Stimulated activated CD8-positive, alpha-beta memory T cell treated with anti-CD3 and anti-CD28 coated beads, Interleukin-7, amount 100 ng/mL, for 4 hours (primary cell): ENCODE measurements at places on chromosomes 4 and X.
A peak's percentile ranks its signal among the peaks of the same experiment; 100 is the strongest.

DNA sequence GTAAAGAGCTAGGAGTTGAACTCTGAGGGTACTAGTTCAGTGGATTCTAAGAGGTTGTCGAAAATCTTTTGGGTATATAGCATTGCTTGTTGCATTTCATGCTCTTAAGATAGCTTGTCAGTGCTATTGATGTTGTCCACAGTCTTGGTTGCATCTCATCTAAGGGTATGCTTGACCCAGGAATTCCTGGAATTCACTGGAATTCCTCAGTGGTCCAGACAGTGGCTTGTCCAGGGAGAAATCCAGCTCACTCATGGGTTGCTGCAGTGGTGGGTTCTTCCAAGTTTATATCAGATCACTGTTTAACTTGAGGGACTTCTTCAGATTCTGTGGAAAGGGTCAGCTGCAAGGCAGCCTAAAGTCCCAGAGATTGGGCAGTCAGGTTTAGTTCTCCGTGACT lies 29.8 kb upstream of the SMARCAD1 start:
- no peak for DNase-seq

DNA sequence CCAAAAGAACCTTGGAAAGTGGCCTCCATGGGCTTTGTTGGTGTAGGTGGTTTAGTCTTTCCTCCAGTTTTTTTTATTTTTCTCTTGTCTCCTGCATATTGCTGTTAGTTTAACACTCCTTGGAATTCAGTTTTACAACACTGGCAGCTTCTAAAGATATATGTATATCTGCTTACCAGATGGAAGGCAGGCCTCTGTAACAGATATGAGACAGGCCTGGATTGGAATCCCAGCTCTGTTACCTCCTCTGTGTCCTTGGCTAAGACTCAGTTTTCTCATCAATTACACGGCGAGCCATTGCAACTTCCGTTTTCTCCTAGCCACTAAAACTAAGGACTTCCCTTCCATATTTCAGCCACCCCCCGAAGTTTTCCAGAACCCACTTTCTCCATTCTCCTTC lies 133.4 kb upstream of the SMAD1 start:
- no peak for DNase-seq

- no peak for DNase-seq
These were observed 162.7 kb downstream of the SHOX start for GRCh38 chrX:793216-793770.

GRCh38 chrX:106889468-106889867 lies 13.7 kb downstream of the RIPPLY1 start:
- DNase-seq, result no peak

DNA sequence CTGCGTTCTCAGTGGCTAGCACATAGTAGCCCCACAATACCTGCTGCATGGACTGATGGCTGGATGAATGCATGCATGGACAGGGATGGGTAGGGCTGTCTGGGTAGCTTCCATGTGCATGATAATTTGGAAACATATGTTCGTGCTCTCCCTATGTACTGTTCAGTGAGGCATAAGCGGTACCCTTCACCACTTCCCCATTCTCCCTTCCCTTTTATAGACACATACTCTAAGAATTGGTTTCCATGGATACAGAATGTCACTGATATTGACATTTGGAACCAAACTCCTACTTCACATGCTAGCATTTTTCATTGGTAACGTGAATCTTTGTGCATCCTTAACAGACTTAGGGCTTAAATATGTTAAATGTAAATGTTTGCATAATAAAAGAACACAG lies 20.4 kb downstream of the USP46 start:
- no peak for DNase-seq

DNA sequence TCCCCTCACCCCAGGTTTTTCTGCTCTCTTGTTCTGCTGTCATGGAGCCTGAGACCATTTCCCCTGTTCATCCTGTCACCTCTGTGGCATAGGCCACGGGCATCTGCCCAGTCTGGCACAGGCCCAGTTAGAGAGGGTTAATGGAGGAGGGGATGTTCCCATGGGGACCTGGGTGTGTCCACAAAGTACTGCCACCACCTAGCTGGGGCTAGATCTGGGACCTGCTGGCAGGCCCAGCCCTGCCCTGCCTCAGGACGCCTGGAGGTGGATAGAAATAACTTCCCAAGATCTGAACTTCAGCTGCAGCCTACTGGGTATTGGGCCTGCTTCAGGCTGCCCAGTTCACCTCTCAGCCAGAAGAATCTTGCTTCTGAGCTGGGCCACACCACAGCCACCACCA lies 13.5 kb downstream of the EFNB1 start:
- no peak for DNase-seq

DNA sequence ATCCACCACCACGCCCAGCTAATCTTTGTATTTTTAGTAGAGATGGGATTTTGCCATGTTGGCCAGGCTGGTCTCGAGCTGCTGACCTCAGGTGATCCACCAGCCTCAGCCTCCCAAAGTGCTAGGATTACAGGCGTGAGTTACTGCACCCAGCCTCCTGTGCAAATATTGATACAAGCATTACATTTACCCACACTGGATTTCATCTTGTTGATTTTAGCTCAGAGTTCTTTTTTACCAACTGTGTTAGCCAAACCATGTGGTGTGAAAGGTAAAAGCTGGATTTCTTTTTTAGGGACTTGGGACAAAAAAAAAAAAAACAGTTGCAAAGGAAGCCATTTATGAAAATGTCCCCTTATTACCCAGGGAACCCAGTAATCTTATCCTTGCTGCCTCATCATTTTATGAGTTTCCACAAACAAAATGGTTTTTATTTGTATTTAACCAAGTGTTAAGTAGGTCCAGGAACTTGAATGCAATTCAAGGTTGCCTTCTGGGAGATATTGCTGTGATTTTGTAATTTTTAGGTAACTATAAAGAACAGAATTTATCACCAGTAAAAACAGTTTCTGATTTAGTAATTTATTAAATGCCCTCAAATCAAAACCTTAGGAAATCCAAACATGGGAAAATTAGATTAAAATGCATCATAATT lies 202.5 kb downstream of the PALLD start:
- no peak for DNase-seq

DNA sequence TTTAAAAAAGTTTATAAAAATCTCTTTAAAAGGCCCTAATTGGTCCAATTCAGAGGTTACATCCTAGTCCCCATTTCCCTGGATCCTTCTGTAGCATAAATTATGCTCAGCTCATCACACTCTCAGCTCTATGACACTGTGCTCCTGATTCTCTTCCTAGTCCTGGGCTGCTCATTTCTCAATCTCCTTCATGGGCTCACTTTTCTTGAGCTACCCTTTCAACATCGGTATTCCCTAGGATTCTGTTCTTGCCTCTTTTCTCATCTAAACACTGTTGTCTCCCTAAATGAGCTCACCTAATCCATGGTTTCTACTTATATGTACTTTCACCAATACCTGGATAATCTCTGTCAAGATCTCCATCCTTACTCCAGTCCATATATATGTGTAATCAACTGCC lies 14.7 kb downstream of the KLHL15 start:
- DNase-seq, result no peak

GRCh38 chrX:72258174-72258573 lies 18.9 kb downstream of the RPS4X start:
- DNase-seq, result no peak

DNA sequence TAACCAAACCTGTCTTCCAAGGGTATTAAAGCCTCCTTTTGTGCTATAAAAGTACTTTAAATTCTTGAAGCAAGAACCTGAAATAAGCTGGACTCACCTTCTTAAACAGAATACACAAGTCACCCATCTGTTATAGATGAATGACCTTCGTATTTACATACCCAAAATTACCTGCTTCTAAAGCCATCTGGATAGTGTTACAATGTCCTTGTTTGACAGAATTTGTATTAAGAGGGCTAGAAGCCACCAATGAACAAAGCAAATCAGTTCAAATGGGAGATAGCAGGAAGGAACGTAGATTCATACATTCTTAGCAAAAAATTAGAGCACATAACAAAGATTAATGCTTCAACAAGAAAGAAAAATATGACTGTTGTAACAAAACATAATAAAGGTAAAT lies 33.7 kb upstream of the CCSER1 start:
- DNase-seq, result no peak

DNA sequence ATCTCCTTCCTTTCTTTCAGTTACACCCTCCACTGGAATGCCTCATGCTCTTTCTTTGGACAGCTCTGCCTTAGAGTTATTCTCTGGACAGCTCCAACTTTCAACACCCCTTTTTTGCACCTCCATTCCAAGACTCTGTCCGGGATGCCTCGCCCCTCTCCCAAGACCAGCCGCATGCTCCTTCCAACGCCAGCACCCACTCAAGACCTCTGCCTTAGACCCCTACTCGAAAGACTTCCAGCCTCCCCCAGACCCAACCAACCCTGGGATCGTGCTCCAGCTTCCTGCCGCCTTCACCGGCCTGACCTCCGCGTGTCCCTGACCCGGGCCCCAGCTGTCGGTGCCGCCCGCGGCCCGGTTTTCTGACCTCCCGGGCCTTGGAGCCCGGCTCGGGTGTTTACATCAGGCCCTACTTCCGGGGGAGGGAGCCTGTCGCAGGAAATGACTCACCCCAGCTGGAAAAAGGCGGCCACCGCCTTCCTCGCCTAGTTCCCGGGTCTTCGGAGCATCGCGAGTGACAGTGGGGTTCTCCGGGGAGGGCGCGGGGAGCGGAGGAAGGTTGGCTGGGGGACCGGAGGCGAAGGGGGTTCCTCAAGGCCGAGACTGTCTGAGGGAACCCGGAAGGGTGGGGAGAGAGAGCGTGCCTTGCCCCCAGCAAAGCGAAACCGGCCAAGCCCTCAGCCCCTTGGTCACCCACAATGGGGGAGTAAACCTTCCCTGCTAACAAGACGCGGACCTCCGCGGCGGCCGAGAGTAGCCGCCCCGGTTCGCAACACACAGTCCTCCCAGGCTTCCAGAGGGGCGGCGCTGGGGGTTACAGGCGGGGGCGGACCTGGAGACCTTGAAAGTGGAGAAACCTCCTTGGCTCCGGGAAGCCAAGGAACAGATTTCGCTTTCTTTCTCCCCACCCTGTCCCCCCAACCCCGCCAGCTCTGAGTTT lies at the start of gene WDR45:
WDR45 (minus strand) TSS at position 399 of the 940 bp plus-strand sequence. CDS start 1,792 bp downstream, outside the sequence.
- DNase-seq, result peak; percentile 68

GRCh38 chr4:122588453-122589238 lies 32.2 kb downstream of the IL21 start:
- DNase-seq, result no peak

DNA sequence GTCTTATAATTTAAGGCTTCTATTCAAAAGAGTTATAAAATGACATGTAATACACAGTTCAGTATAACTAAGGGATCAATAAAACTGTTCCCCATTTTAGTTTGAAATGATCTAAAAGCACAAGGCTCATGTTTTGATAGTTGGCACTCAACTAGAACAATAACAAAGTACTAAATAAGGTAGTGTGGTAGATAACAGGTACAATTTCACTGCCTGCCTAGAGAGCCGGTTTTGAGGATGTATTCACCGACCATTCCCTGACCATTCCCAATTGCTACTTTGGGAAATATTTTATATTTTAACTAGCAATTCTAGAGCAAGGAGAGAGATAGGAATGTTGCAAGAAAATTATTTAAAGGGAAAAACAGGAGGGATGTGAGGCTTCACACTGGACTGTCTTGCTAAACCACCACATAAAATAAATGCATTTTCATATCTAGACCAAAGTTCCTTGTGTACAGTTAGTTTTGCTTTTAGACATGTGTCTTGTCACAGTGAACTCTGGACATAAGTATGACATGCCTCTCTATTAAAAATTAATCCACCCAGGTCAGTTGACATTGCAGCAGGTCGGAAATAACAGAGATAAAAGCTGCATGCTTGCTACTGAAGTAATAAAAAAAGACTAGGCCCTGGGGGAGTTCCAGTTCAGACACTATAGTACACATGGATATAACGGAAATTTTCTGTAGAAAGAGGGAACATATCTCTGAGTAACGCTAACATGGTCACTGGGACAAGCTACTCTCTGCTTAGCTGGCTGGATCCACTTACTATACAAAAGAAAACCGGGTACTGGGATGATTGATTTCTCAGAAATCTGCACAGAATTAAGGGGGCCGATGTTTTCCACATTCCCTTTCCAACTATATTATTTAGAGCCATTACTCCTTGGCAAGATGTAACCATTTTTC lies 56.3 kb upstream of the NAP1L5 start:
- no peak for DNase-seq

- no peak for DNase-seq
These were observed 66.3 kb upstream of the DGKK start for GRCh38 chrX:50536955-50537354.

- no peak for DNase-seq
These were observed 450.0 kb upstream of the RASGEF1B start for GRCh38 chr4:81921751-81922159.

- no peak for DNase-seq
These were observed 198.6 kb downstream of the KCNIP4 start for GRCh38 chr4:21749924-21750323.

GRCh38 chrX:30627818-30628652 lies 25.2 kb upstream of the GK start:
- no peak for DNase-seq

DNA sequence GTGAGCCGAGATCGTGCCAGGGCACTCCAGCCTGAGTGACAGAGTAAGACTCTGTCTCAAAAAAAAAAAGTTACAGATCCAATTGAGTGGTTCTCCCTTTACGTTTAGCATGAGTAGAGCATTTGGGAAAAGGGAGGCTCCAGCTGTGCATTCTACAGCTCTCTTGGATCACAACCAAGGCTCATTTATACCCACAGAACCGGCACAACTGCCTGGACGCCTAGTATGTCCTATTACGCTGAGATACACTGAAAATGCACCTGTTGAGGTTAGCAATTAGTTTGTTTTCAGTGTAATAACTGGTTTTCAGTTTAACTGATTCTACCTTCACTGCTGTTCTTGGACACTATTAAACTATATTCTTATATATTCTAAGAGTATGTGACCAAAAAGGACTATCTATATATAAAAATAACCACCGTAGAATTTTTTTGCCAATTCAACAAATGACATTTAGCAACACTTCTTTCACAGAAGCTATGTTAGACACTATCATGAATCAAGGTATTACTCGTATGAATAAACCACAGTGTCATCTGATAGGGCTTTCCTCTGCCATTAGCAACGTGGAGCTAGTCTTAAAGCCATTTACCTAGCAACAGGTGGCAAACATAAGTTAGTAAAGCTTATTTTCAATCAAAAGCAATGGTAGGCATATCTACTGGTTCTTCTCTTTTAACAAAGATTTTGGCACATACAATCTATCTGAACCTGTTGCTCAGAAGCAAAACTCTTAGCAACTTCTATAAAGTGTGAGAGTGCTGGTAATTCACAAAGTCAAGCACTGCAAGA lies 3.6 kb downstream of the OTUD4 start:
- DNase-seq, result no peak

GRCh38 chr4:74263551-74263950 lies 44.7 kb upstream of the EPGN start:
- no peak for DNase-seq

DNA sequence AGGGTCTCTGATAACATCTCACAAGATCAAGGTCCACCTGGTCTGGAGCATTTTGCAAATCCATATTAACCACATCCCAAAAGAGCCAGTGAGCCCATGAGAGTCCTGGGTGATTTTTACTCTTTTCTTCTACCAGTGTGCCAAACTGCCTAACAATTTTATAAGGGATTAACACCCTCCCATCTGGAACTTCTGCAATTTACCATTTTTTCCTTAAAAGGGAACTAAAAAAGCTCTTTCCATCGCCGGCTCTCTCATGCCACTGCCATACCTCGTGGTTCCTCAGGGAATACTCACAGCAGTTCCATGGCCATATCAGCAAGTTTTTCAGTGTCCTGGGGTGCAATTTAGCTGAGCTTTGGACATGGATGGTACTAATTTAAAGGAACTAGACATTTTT lies 55.7 kb downstream of the SEPSECS start:
- no peak for DNase-seq
